ELF-1 (cell line): ENCODE measurements at places on chromosomes 12 and 14.
A peak's percentile ranks its signal among the peaks of the same experiment; 100 is the strongest.

DNA sequence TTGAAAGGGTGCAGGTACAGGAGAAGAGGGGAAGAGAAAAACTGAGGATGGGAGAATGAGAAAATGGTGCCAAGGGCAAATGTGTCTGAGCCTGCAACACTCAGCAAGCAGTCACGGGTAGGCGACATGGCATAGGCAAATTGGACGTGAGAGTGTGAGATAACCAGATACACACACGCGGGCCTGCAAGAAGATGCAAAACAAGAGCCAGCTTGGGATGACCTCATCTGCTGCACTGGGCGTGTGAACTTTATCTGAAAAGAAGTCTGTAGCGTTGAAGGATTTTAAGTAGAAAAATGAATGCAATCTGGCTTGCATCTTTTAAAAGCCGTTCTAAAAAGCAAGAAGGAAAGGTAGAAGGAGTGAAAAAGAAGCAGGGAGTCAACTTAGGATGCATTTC lies 160.4 kb downstream of the NTF3 start:
- no peak for DNase-seq

- no peak for DNase-seq
Measured at GRCh38 chr12:130086248-130086647, 76.0 kb upstream of the FZD10 start.

- no peak for DNase-seq
Measured at GRCh38 chr12:52781399-52782082, 4.4 kb upstream of the KRT76 start.

DNA sequence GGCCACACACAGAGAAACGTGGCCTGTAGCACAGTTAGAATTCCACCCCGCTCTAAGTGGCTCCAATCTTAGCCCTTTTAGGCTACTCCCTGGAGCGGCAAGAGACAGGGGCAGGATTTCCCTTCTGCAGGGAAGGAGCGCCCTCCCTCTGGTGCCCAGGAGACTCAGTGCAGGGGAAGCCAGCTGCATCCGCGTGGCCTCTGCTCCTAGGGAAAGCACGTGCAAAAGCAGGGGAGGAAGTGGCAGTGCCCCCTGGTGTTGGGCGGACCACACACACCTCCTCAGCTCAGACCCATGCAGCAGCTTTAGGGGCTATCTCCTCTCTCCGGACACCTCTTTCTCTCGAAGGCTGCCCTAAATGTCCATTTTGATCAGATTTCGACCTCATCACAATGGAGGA lies 50.0 kb downstream of the SPRING1 start:
- peak; percentile 91 for DNase-seq

GRCh38 chr14:64465191-64465822 lies at the start of gene AKAP5:
Gene AKAP5 (plus strand): TSS chr14:64465499. CDS start chr14:64468395, 2,896 bp downstream.
- DNase-seq = peak; percentile 76

- no peak for DNase-seq
Measured at GRCh38 chr12:46073321-46073720, 82.9 kb upstream of the SCAF11 start.

DNA sequence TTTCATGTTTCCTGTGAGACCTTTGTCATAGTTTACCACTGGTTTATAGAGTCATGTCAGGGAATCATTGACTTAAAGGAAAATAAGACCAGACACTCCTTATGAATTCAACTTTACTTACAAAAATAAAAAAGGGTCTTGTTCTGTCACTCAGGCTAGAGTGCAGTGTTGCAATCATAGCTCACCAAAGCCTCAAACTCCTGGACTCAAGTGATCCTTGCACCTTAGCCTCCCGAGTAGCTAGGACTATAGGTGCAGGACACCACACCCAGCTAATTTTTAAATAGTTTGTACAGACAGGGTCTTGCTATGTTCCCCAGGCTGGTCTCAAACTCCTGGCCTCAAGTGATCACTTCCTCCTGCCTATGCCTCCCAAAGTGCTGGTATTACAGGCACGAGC lies 19.0 kb downstream of the SLC41A2 start:
- DNase-seq = no peak

DNA sequence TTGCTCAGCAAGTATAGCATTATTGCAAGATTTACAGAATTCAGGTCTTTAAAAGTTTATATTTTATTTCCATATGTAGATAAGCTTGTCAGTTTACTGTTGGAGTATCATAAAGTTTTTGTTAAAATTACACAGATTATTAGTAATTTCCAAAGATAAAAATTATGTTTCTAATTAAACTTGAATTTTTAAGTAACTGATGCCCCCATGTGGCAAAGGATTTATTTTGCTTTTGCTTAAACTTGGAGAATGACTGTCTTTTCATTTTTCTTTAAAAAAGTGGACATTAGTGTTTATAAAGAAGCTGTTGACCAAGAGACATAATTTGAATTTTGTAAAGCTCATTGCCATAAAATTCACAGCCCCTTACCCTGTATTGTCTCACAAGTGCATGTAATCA lies 45.8 kb downstream of the ETNK1 start:
- no peak for DNase-seq
